ENCODE measurements at places on chromosomes 7 and 10.

DNA sequence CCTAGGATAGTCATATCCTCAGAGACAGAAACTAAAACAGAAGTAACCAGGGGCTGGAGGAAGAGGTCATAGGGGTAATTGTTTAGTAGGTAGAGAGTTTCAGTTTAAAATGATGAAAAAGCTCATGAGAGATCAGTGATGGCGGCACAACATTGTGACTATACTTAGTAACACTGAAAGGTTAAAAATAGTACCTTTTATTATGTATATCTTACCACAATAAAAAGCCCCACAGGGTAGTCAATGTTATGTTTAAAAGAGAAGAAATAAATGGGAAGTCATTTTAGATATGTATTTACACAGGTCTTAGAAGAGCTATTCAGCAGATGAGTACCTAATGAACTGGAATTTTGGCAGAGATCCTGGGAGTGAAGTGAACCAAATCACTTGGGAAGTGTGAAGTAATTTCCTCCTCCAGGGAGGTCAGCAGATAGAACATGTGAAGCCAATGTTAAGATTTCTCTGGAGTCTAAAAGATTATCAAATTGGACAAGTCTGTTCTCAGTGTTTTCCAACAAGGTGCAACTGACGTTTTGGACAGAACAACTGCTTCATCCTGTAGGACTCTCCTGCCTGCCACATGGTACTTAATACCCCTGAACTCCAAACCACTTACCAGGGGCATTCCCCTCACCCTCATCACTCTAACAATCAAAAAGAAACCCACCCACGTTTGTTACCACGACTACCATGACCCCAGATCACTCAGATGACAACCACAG, 6.4 kb downstream of the CDCA7L start:
- no peak for DNase-seq

GRCh38 chr10:75028748-75029147, 82.7 kb upstream of the SAMD8 start:
- DNase-seq: no peak

GRCh38 chr10:60353519-60354258, 36.0 kb downstream of the ANK3 start:
- DNase-seq: peak; percentile 50

- no peak for DNase-seq
These were observed 8.6 kb upstream of the GRID1 start for GRCh38 chr10:86375204-86375603.

DNA sequence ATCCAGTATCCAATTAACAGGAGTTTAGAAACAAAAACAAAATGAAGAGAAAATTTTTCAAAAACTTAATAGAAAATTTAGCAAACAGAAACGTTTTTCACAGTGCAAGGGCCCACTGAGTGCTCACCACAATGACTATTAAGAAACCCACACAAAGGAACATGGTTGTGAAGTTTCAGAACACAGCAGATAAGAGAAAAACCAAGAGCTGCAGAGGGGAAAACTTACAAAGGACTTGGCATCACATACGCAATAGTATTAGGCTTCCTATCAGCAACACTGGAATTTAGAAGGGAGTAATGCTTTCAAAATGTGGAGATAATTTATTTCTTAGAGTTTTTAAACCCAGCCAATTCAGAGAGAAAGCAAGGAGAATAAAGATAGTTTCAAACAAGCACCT, 1.7 kb upstream of the C7orf25 start:
- DNase-seq: no peak

DNA sequence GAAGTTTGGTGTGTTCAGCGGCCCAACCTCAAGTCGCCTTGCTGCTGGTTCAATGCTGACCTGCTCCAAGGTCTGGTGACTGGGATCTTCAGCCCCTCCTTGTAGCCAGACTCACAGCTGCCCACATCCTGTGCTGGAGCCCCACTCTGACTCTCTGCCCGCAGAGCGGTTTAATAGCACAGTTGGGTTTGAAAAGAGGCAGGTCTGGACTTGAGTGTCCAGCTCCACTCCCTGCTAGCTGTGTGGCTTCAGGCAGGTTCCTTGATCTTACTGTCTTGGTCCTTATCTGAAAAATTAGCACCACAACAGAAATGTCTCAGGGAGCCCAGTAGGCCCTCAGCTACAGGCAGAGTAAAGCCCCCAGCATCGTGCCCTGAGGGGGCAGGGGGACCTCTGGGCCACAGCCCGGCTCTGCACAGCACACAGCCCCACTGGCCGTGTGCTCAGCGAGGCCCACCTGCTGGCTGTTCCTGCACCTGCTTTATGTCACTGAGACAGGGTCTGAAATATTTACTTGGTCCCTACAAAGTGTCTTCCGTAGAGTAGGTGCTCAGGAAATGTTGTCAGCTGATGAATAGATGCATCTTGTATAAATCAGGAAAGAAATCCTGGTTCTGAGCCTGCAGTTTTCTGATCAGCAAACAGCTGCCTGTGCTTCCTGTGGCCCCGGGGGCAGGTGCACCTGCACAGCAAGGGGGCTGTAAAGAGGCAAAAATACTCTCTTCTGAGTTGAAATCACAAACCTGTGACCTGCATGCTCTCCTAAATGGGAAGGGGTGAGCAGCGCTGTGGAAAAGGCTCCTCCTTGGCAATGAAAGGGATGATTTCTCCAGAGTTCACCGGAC, 155.5 kb downstream of the SVIL start:
- no peak for DNase-seq

DNA sequence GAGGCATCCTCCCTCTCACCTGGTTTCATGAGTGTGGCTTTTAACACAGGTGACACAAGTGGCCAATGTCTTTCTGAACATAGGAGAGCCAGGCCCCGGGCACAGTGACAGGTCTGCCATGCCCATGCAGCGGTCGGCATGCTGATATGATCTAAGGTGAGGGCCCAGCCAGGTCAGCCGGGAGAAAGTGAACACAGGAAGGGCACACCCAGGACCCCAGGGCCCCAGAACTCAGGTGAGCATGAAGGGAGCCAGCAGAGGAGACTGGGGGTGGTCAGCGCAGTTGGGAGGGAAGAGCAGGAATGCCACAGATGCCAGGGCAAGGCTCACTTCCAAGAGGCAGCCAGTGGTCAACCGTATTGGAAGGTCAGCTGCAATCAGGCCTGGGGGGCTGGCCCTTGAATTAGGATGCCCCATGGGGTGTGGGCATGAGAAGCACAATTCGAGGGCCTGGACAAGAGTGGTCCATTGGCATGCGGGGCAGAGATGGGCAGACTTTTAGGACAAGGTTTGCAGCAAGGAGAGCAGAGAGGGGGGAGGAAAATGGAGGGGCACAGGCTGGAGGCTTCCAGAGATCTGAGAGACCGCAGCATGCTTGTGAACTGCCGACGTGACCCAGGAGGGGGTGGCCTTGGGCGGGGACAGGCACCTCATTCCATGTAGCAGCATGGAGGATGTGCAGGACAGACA, 3.9 kb upstream of the INPP5A start:
- DNase-seq: no peak

GRCh38 chr10:126302826-126303665, 85.2 kb downstream of the ADAM12 start:
- DNase-seq: no peak

DNA sequence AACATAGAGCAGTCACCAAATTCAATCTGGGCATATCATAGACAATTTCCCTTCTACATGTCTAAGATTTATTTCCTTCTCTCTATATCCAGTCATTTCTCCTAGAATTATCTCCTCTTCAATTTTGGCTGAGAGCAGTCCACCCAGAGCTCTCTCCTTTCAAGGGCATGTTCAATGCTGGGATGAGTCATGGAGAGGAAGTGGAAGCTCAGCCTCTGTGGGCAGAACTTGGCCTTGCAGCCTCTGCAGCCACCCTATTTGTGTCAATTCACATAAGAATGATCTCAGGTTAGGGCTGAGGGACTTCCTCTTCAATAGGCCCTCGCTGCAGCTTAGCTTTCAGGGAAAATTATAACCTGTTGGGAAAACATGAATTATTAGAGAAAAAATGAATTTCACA, 560.8 kb downstream of the POM121L12 start:
- no peak for DNase-seq

DNA sequence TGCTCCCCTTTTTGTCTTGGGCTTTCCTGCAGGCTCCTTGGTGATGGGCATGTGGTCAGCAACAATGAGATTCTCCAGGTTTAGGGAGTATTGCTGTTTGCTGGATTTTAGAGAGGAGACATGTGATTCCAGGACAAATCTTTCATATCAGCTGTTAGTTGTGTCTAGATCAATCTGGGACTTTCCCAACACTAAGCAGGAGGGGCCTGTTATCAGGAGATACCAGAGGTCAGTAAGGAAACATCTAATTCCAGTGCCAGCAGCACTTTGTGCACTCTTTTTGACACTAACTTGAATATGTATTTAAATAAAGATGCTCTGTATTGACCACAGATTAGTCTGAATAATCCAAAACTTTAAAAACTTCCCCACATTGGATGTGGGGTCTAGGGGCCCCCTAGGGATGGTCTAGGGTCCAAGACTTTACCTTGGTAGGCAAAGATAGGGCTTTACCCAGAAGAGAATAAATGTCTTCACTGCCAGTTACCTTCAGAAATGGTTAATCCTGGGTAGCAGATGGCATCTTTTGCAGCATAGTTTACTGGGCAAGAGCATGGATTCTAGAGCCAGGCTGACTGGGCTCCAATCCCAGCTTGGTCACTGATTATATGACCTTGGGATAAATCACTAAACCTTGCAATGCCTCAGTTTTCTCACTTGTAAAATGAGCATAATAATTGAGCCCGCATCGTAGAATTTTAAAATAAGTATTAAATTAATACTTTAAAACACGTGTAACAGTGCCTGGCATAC, 6.4 kb upstream of the FIGNL1 start:
- DNase-seq: no peak

DNA sequence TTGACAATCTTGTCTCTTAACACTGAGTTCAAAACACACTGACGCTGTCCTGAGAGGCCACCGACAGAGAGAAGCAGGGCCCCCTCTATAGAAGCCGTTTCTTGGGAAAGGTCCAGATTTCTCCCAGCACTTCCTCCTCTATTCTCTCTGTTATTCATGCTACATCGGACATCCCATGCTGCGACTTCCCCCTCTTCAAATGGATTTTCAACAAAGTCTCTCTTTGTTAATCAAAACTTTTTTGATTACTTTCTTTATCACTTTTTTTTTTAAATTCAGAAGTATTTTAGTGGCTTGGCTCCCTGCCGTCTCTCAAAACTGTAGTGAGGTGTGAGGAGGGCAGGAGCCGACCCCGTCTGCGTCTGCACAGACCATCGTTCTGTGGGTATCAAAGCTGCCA, 298.9 kb upstream of the PITRM1 start:
- no peak for DNase-seq

DNA sequence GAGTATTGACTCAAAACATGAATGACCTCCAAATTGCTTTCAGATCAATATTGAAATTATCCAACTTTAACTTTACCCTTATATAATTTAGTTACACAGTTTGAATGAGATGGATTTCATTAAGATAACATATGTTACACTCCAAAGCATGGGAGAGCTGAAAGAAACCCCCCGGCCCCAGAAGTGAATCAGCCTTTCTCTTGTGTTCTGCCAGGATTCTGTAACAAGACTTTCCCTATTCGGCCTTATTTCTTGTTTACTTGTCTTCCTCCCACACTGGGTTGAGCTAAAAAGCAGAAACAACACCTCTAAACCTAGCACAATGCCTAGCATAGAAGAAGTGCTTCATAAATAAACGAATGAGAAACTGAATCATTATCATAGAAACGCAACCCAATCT, 224.8 kb downstream of the ADAM12 start:
- no peak for DNase-seq

- no peak for DNase-seq
These were observed 178.8 kb downstream of the PTPN20 start for GRCh38 chr10:47090042-47090441.

DNA sequence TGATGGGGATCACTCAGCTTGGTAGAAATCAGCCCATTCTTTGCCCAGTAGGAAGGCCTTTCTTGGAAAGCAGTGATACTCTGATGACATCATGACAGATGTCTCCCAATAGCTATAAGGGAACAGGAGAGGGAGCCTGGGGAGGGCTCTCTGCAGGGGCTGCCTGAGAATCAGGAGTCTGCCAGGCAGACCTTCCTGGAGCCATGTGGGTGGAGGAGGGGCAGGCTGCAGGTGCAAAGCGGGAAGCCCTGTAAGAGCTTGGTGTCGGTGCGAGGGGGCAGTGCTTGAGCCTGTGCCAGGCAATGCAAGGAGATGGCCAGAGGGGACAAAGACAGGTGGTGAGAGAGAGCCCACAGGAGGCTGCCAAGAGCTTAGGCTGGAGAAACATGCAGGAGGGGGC, 5.0 kb upstream of the TNS3 start:
- no peak for DNase-seq

DNA sequence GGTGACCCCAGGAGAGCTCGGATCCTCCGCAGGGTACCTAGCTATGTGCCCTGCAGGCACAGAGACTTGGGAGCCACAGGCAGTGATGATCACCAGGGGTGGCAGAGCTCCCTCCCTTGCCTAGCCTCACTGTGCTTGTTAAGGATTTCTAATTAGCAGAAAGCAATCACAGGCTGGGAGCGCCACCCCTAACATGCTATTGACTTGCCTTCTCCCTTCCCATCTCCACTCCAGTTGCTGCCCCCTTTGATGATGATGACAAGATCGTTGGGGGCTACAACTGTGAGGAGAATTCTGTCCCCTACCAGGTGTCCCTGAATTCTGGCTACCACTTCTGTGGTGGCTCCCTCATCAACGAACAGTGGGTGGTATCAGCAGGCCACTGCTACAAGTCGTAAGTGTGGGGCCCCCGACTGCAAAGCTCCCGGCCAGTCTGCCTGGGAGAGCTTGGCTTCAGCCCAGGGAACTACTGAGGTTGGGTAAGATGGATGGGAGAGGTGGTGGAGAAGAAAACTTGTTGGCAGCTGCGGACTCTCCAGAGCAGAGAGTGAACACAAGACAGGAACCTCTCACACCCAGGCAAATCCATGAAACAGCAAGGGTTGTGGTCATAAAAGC, 1.2 kb downstream of the PRSS1 start:
- DNase-seq: no peak

DNA sequence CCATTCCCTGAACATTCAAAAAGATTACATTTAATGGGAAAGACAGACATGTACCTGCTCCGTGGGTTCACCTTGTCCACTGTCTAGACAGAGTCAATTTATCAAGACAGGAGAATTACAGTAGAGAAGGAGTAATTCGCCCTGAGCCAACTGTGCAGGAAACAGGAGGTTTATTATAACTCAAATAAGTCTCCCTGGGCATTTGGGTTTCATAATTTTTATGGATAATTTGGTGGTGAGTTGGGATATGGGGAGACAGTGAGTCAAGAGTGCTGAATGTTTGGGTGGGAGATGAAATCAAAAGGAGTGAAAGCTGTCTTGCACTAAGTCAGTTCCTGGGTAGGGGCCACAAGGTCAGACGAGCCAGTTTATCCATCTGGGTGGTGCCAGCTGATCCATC, 165.9 kb upstream of the NAMPT start:
- DNase-seq: no peak

DNA sequence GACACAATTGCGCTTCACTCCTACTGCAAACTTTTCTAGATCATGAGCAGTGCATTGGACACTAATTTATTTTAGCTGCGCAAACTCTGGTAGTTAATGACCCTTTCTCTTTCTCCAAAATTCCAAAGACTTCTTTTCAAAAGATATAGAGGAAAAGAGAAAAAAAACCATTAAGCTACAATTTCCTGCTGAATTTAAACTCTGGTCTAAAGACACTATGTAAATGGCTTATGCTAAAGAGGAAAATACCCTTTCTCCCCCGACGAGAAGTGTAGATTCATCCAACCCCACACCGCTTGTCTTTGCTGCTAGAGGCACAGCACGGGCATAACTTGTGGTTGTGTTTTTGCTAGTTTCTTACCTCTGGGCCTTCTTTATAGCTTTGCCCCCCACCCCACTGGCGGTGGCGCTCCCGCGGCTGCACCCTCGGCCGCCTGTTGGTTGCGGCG, 84.1 kb downstream of the SNX10 start:
- no peak for DNase-seq
